ENCODE measurements at places on chromosomes 3 and 15.

DNA sequence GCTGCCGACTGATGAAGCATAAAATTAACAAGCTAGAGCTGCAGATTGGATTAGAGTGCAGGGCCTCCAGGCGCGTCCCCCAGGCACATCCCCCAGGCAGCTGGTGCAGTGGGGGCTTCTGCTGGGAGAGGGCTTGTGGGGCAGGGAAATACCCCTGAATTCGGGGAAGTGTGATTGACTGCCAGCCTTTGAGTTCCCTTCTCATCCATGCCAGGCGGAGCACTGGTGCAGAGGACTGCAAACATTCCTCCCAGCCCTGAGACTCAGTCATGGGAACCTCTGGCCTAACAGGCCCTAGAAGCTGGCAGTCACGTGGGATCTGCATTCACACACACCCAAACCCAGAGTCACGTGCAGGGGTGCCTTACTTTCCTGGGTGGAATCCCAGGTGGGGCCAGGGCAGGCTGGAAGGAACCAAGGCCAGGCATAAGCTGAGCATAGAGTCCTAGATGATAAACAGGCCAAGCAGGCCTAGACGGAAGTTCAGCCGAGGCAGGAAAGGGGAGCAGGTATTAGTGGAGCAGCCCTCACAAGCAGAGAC, 46.2 kb upstream of the SEC22A start:
- no peak for DNase-seq

- no peak for DNase-seq
Measured at GRCh38 chr3:140252812-140253656, 318.0 kb downstream of the CLSTN2 start.

- no peak for DNase-seq
Measured at GRCh38 chr3:99484871-99485270, 153.5 kb upstream of the COL8A1 start.

GRCh38 chr15:63362885-63363284, 18.8 kb downstream of the CA12 start:
- no peak for DNase-seq

DNA sequence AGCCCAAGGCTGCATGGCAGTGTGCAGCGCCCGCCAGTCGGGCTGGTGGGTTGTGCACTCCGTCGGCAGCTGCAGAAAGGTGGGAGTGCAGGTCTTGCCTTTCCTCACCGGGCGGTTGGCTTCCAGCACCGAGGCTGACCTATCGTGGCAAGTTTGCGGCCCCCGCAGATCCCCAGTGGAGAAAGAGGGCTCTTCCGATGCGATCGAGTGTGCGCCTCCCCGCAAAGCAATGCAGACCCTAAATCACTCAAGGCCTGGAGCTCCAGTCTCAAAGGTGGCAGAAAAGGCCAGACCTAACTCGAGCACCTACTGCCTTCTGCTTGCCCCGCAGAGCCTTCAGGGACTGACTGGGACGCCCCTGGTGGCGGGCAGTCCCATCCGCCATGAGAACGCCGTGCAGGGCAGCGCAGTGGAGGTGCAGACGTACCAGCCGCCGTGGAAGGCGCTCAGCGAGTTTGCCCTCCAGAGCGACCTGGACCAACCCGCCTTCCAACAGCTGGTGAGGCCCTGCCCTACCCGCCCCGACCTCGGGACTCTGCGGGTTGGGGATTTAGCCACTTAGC, 4.3 kb downstream of the ISL2 start:
- DNase-seq, result no peak

DNA sequence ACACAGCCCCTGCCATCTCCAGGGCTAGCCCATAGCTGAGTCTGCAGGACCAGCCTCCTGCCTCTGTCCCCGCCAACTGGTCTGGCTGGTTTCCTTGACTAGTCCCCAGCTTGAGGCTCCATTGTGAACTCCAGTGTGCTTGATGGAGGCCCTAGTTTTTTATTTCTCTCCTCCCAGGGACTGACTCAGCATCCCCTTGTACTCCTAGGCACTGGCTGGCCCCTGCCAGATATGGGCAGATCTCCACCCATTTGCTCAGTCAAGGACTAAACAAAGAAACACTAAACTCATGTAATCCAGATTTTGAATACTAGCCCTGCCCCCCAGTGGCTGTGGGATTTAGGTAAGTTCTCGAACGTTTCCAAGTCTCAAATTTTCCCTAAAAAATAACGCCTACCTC, 415.4 kb upstream of the RORA start:
- no peak for DNase-seq

- peak; percentile 96 for DNase-seq
Measured at GRCh38 chr3:188950832-188951489, 220.8 kb upstream of the TPRG1 start.

DNA sequence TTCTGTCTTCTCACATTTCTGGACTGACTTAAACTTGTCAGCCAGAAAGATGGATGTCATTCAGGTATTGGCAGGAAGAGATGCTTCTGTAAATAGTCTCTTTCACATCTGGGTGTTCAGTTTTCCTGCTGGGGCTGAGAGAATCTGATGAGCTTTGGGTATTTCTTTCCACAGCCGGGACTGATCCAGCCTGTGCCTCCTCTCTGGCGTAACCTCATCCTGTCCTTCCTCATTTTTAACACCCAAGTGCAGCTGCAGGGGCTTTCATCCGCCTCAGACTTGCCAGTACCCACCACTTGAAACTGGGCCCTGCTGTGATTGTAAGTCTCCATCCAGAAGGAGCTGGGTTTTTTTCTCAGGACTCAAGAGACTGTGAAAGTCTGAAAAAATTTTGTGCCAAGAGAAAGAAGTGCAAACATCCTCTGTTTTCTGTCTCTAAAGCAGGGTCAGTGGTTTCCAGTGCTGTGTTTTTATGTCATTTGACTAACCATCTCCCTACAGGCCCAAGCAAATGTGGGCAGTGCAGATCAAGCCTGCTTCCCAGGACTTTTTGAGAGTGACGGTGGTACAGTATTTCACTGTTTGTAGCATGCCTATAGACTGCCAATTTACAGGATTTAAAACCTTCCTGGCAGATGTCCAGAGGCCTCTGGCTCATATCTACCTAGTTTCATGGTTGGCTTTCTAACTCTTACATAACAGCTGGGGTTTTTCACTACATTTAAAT, 342.7 kb downstream of the PTPRG start:
- DNase-seq, result no peak

GRCh38 chr15:78139578-78139977, 8.3 kb upstream of the CIB2 start:
- peak; percentile 17 for DNase-seq

GRCh38 chr3:50135964-50136363, 19.2 kb upstream of the SEMA3F start:
- DNase-seq, result no peak

DNA sequence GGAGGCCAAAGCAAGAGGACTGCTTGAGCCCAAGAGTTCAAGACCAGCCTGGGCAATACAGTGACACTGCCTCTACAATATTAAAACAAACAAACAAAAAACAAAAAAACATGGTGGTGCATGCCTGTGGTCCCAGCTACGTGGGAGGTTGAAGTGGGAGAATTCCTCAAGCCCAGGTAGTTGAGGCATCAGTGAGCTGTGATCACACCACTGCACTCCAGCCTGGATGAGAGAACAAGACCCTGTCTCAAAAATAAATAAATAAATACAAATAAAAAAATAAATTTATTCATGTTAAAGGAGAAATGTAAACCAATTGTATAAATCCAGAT, 200.6 kb downstream of the BCHE start:
- DNase-seq, result no peak

GRCh38 chr15:45616901-45617323, 17.9 kb upstream of the SQOR start:
- DNase-seq, result no peak

GRCh38 chr15:69524814-69525213, 72.2 kb downstream of the RPLP1 start:
- DNase-seq, result no peak

- no peak for DNase-seq
Measured at GRCh38 chr3:77052733-77053670, 13.1 kb downstream of the ROBO2 start.

DNA sequence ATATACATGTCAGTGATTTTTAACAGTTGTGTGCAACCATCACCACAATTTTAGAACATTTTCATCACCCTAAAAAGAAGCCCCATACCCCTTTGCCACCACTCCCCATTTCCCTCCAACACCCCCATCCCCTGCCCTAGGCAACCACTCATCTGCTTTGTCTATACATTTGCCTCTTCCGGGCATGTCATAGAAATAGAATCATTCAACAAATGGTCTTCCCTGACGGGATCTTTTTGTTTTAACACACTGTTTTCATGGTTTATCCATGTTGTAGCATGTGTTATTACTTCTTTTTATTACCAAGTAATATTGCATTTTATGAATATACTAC, 4.0 kb downstream of the VILL start:
- DNase-seq, result no peak

GRCh38 chr3:150528354-150528797, 17.9 kb downstream of the SERP1 start:
- DNase-seq, result no peak

GRCh38 chr15:71231758-71232157, 116.5 kb downstream of the THSD4 start:
- no peak for DNase-seq

DNA sequence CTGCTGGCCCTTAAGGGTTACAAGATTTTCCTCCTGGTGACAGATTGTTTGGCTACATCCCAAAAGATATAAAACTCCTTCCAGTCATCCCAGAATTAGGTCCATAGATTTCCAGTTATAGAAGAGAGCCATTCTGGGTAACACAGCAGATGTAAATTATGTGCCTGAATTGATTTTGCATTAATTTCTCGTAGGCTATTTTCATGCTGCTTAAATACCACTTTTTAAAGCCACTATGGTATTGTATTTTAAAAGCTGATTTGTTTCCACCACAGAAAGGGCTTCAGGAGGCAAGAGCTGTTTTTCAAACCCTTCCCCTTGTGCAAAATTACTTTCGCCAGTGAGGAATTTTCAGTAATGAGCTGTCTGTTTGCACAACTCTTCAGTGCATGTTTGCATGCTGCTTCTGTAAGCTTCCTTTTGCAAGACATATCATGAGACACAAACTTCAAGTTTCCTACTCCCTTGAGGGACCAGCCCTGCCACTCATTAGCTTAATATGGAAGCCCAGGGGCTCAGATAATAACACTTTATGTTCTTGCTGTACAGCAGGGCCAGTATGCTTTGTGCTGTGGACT, 105.4 kb upstream of the TNIK start:
- no peak for DNase-seq

GRCh38 chr3:33041909-33042308, 55.0 kb downstream of the GLB1 start:
- DNase-seq, result no peak

GRCh38 chr3:32143849-32144757, 37.7 kb downstream of the GPD1L start:
- DNase-seq, result no peak

DNA sequence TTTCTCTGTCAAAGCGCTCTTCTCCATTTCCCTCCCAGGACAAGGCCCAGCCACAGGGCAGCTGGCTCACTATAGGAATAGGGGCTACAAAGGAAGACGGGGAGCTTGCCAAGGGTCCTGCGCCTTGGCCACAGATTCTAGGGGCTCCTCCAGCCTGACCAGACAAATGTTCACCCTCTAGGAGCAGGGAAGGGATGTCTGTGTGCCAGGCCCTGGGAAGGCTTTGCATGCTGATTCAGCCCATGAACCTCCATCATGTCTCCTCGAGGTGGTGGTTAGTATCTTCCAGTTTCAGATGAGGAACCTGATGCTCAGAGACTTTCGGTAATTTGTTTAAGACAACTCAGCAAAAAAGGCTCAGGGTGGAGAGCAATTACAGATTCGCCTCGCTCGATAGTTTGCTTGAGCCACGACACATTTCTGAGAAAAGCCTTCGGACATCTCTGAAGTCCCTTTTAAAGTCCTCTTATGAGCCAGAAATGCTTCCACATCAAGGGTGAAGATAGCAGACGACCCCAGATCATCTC, 110.0 kb downstream of the XXYLT1 start:
- DNase-seq, result no peak

DNA sequence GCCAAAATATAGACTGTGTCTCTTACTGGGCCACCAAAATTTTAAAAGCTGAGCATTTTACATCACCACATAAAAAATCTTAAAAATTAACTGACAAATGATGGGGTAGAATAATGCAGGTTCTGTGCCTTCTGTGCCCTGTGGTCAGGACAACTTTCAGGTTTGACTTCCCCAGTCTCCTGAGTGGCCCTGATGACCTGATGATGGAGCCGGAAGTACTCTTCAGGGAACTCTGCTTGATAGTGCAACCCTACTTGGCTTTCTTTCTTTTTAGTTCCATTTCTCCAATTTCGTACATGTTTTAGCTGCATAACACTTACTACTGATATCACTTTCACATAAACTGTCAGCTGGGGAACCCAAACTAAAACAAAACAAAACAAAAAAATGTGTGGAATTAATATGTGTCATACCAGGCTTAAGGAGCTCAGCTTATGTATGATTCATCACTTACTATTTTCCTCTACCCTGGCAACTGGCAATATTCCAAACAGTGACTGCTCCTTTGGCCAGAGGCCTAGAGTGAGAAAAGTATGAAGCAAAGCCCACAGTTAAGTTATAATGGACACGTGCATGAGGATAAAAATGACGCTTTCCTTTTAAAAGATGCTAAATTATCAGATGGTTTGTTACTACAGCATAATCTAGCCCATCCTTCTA, 194.3 kb downstream of the BCHE start:
- DNase-seq, result no peak

DNA sequence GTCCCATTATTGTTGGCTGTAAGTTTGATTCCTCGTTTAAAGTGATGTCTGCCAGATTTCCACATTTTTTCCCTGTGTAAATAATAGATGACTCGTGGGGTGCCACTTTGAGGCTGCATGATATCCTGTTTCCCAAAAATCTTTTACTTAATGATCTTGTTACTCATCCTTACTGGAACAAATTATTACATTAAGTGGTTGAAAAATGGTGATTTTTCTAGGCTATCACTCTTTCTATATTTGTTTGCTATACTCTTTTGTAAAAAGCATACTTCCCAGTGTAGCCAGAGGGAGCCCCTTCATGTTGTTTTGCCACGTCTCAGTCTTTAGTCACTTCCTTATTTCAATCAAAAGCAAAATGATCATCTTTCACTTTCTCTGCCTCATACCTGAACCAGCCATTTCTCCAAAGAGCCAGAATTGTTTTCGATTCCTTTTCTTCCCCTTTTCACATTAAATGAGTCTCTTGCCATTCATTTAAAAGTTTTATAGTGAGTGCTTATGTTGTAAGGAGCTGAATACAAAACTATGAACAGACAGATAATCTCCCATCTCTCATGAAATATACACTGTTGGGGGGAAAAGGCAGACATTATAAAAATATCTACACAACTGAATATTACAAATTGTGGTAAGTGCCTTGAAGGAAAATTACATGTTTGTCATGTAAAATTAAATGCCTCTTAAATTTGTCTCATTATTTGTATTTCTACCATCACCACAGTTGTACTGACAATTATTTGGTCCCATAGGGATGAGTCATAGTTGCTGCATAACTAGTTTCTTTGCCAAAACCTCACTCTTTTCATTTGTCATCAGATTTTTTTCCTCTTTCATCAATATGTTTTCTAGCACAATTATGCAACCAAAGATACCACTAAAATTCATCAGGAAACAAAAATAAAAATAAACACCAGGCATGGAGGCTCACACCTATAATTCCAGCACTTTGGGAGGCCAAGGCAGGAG, 41.5 kb downstream of the ADGRG7 start:
- DNase-seq, result no peak

GRCh38 chr15:48459571-48460442, 128.6 kb downstream of the DUT start:
- no peak for DNase-seq
